ENCODE measurements at places on chromosomes 1 and 21. TPM values are rescaled to one million over a fixed set of nuclear protein-coding genes. Genes with fewer than 3 reads are reported as not detected.
A peak's percentile ranks its signal among the peaks of the same experiment; 100 is the strongest.

Gene PKNOX1
- total RNA-seq: 19.9 TPM

Gene PDC
- not detected for total RNA-seq

DNA sequence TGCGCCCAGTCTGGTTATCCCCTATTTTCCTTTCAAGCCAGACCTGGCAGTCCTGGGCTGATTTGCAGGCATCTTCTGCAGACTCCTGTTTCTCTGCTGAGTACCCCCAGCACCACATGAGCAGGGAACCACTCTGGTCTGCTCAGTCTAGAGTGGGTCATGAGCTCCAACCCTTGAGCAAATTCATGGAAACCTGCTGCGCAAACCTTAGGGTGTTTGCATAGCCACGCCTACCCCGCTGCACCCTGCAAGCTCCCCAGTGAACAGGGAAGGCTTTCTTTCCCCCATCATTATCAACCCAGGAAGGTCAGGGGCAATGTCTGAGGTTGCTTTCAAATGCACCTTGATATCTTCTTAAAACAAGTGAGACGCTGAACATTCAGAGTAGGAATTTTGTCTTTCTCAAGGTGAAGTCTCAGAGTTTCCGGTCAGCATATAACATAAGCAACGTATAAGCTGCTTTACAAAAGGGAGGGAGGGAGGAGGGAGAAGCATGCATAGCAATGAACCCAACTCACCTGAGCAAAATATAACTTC, 11.1 kb upstream of the KCNE1 start:
- DNase-seq: no peak

- no peak for DNase-seq
These were observed 8.5 kb upstream of the MATN1 start for GRCh38 chr1:30731806-30732276.

GRCh38 chr1:68016381-68016780, 34.0 kb downstream of the DIRAS3 start:
- DNase-seq: no peak

Gene TMEM81
- 2.3 TPM for total RNA-seq

DNA sequence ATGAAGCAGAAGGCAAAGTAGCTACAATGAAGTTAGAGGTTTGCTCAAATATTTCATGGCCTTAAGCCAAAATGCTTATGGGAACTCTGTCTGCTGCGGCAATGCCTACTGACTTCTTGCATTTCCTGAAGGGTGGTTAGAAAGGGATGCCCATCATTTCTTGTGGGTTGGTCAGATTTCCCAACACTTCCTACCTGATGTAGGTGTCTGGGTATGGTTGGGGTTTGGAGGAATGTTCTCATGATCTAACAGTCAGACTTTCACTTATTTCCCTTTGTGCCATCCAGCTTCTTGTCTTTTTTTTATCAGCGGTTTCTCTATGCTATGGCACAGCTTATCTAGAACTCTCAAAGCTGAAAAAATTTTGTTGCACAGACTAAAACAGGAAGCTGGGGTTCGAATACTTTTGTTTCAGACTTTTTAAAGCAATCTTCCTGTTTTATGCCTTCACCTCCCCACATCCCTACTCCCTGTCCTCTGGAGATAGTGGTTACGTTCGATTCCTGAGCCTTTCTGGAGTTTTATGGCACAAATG, 307.7 kb downstream of the USP25 start:
- no peak for DNase-seq

DNA sequence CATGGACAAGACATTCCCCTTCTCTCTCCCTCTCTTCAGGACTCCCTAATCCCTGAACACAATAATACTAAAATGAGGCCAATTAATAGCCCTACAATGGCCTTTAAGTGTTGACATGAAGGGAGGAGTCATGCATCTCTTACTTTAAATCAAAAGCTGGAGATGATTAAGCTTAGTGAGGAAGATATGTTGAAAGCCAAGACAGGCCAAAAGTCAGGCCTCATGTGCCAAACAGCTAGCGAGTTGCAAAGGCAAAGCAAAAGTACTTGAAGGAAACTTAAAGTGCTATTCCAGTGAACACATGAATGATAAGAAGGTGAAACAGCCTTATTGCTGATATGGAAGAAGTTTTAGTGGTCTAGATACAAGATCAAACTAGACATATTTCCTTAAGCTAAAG, 49.5 kb upstream of the CD46 start:
- DNase-seq: no peak

DNA sequence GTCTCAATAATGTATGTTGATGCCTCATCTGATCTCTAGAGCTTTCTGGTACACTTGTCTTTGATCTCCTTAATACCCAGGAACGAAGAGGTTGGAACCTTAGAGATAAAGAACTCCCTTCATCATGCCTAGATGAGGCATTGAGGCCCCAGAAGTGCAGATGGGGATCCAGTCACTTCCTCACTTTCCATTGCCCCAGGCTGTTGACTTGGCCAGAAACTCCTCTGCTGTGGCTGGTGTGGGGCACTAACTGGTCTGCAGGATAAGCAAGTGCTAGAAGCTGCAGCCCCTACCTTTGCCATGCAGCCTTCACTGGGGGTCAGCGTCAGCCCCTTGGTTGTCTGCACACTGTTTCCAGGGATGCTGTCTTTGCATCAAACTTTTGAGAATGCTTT, 49.9 kb downstream of the STUM start:
- no peak for DNase-seq

- no peak for DNase-seq
These were observed 9.2 kb downstream of the TLCD4 start for GRCh38 chr1:95126366-95126765.

DNA sequence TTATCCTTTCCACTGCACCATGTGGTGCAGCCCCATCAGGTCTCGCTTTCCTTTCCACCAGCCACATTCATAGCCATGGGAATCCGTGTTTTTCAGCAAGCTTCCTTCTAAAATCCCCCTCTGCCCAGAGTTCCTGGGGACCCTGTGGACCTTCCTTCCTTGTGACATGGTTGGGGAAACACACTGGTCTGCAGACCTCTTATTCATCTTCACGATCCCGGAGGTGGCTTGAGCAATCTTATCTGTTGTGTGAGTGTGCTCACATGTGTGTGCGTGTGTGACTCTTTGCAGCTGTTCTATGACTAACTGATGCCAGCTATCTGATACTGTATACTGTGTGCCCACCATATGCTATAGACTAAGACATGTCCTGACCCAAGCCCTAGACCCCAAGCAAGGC, 15.6 kb upstream of the IL10 start:
- no peak for DNase-seq

Gene VASH2
- 0.58 TPM for total RNA-seq

DNA sequence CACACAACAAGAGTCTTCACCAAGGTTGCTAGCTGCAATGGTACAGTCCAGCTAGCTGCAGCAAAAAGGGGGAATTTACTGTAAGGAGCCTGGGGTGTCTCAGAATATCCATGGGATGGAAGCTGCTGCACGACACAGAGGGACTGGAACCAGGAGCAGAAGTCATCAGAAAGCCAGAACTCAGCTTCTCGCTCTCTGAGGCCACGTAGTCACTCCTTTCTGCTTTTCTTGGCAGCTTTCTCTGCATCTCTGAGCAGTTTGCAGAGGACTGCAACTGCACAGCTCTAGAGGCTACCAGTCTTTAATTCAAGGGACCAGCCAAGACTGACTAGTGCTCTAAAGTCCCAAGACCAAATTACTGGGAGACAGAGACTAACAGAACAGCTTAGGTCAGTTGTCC, 27.0 kb upstream of the IL10 start:
- DNase-seq: no peak

DNA sequence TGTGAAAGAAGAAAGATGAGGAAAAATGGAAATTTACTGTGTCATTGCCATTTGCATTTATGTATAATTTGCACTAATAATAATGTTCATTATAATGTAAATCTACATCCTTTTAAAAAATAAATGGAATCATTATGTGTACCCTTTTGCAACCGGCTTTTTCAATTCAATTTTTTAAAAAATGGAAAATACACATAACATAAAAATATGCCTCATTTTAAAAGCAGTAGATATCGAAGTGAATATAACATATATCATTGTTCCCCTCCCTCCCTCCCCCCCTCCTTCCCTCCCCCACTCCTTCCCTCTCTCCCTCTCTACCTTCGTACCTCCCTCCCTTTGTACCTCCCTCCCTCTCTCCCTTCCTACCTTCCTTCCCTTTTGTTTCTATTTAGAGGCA, 33.0 kb downstream of the UBE4B start:
- no peak for DNase-seq

- no peak for DNase-seq
These were observed 30.3 kb downstream of the UBR4 start for GRCh38 chr1:19179597-19180264.

Gene MX1
- total RNA-seq: 22.7 TPM

GRCh38 chr21:36204980-36205379, 48.4 kb downstream of the DOP1B start:
- no peak for DNase-seq

DNA sequence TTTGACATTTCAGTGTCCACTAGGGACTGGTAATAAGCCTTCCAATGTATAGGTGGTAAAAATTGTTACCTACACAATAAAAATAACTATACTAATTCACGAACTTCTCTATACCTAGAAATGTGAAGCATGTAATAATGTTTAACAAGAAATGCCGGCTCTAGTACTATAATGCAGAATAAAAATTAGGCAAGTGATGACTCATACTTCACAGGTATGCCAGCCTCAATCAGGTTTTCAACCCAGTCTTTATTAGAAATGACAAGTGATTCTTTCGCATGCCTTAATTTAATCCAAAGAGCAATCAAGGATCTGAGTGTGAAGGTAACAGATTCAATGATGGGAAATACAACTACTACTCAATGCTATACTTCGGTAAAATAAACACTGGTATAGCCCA, 134.9 kb downstream of the RERE start:
- DNase-seq: no peak

Gene MTMR11
- 2.0 TPM for total RNA-seq

- DNase-seq: no peak
These were observed 86.2 kb upstream of the ZBTB18 start for GRCh38 chr1:243964915-243965314.

GRCh38 chr21:34367320-34367935, 3.6 kb downstream of the KCNE2 start:
- DNase-seq: peak; percentile 22

- DNase-seq: no peak
These were observed 185.3 kb downstream of the RERE start for GRCh38 chr1:8632102-8632501.

GRCh38 chr1:30111431-30111830, 612.0 kb downstream of the MATN1 start:
- DNase-seq: no peak

Gene FALEC
- total RNA-seq: not detected

- no peak for DNase-seq
These were observed 31.5 kb downstream of the PALMD start for GRCh38 chr1:99677416-99677815.

- no peak for DNase-seq
These were observed 22.8 kb downstream of the DHRS3 start for GRCh38 chr1:12594966-12595756.

- DNase-seq: no peak
These were observed 72.3 kb downstream of the TRIM11 start for GRCh38 chr1:228334226-228334935.

DNA sequence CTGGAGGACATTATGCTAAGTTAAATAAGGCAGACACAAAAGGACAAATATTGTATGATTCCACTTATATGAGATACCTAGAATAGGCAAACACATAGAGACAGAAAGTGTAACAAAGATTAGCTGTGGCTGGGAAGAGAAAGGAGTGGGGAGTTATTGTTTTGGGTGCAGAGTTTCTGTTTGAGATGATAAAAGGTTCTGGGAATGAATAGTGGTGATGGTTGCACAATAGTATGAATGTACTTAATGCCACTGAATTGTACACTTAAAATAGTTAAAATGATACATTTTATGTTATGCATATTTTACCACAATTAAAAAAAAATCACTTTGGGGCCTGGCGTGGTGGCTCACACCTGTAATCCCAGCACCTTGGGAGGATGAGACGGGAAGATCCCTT, 21.2 kb upstream of the ERO1B start:
- no peak for DNase-seq

Gene RO60
- 60.8 TPM for total RNA-seq

DNA sequence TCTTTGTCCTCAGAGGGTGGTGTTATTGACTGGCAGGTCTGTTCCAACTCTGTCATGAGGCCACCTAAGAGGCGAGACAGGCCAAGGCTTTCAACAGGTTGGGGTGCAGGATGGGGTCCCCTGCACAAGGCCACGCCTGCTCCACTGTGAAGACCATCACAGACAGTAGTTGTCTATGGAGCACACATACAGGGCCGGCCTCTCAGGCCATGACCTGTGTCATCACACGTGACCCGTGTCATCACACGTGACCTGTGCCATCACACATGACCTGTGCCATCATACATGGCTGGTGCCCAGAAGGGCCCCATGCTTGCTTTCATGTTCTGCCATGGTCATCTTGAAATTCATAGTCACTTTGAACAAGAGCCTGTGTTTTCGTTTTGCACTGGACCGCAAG, 91.9 kb downstream of the ARHGEF10L start:
- DNase-seq: no peak

DNA sequence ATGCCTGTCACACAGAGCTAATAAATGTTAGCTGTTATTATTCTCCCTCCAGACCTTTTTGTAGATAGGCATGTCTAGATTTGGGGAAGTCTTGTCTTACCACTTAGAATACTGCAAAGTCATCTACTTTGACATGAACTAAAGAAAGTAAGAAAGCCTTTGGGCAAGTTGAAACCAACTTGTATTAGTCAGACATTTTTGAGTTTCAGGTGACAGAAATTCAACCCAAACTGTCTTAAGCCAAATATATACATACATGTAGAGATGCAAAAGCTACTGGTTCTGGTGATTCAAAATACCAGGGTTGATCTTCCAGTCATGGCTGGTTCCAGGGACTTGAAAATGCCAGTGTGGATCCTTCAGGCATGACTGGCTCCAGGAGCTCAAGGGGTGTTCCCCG, 276.8 kb upstream of the TMEM51 start:
- no peak for DNase-seq

DNA sequence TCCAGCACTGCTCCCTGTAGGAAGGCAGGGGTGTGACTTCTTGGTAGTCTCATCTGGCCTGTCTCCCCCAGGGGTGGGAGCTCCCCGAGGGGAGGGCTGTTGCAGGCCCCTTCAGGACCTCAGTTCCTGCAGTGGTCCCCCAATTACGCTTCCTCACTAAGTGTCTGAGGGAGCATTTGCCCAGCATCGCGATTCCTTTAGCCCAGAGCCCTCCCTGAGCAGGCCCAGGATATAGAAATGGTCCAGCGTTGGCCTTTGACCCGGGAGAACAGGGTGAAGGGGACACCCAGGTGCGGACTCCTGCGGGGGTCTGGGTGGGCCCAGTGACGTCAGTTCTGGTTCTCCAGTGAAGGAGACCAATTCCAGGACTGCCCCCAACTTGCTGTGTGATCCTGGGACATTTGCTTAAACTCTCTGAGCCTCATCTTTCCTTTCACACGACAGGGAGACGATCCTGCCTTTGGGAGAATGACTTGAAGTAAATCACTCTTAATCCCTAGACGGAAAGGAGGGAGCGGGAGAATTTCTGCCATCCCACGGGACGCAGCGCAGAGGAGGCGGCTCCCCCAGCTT, 32.6 kb upstream of the BTG2 start:
- DNase-seq: no peak

- DNase-seq: no peak
These were observed 2.4 kb upstream of the PPP1R15B start for GRCh38 chr1:204414016-204414415.

GRCh38 chr1:185155600-185156287, 1.0 kb downstream of the TRMT1L start:
- DNase-seq: no peak

Measured in activated T-cell treated with anti-CD3 and anti-CD28 coated beads, Interleukin-2, amount 50 U/mL, for 4 hours (primary cell).